Naive thymus-derived CD4-positive, alpha-beta T cell (primary cell): ENCODE measurements at places on chromosomes 6 and 20. TPM values are rescaled to one million over a fixed set of nuclear protein-coding genes. Genes with fewer than 3 reads are reported as not detected.
A peak's percentile ranks its signal among the peaks of the same experiment; 100 is the strongest.

GRCh38 chr20:20017844-20018185, 653 bp downstream of the NAA20 start:
- DNase-seq = peak; percentile 6

The GABRR2 gene
- not detected for polyA plus RNA-seq

- DNase-seq = no peak
Observed at GRCh38 chr20:20295621-20296498, 72.0 kb upstream of the INSM1 start.

DNA sequence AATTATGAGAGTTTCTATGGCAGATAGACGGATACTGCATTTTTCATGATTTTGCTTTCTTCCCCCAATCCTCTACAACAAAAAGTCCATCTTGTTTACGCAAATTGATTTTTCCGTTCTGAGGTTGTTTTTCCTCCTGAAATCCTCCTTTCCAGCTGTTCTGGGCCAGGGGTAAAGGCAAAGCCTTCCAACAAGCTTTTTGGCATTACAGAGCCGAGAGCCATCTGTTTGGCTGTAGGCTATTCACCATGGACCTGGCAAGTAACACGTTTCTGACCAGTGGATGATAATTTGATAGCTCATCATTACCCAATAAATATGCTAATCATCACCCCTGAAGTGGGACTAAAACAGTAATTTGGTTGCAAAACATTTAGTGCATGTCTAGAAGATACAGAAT, 226.5 kb downstream of the CBLN4 start:
- no peak for DNase-seq

DNA sequence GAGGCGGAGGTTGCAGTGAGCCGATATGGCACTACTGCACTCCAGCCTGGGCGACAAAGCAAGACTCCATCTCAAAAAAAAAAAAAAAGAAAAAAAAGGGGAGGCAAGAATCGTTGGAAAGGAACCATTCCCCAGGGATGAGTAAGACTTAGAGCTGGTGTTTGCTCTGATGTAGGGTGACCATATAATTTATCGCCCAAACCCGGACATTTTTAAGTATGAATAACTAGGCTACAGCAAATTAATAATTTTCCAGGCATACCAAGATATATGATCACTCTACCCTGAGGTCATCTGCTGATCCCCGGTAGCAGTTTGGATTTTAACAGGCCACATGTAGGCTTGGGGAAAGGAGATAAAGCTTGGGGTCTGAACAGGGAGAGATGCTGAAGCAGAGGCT, 260.9 kb downstream of the BTBD9 start:
- DNase-seq = no peak

DNA sequence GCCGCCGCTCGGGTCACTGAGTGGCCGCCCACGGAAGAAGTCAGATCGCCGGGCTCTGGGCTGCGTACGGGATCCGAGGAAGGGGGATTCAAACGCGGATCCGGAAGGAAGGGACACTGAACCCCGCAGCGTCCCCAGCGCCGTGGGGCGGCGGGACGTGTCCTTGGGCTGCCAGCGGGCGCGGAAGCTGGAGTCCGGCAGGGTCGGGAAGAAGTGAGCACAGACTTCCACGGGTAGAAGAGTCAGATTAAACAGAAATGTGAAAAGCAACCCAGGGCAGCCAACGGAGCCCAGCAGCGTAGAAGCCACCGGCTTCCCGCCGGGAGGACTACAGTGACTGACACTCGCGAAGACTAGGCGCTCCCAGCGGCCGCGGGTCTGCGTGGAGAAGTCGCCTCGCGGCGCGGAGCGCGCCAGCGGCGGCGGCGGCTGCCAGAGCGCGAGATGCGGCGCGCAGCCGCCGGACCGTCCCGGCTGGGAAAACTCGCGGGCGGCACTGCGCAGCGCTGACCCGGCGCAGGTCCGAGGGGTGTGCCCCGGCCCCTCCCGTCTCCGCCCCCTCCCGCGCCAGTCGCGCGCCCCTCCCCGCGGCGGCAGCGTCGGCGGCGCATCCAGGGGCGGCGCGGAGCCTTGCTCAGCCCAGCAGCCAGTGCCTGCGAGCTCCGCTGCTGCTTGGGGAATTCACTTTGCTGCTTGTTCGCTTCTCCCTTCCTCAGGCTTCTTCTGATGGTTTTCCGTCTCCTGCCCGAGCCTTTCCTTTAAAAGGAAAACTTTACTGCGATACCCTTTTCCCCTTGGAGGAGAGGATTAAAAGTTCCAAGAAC, at the start of gene SAMD5:
TSS of gene SAMD5 (plus strand) at position 649 of the 824 bp plus-strand sequence. CDS start 239 bp downstream, outside the sequence.
- DNase-seq = no peak
